ENCODE measurements at places on chromosomes 3 and 15.

GRCh38 chr3:126620738-126621137 lies 34.2 kb downstream of the TXNRD3 start:
- no peak for DNase-seq

DNA sequence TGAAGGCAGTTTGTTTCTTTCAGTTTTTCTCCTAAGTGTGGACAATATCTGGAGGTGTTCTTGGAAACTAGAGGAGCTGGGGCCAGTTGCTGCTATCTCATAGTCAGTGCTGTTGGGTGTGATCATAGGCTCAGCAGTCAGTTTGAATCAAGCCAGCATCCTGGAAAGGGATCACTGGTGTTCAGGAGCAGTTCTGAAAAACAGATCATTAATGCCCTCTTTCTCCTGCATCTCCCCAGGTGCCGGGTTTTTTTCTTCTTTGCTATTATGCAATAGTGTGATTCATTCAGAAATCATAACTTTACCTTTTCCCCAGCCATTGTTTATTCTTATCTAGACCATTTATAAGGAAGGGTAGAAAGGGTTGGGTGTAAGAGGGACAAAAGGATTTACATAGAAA lies 24.0 kb downstream of the LNP1 start:
- DNase-seq = no peak

- DNase-seq = no peak
These were observed 5.2 kb downstream of the HRH1 start for GRCh38 chr3:11159421-11159904.

GRCh38 chr3:194607592-194608389 lies 25.4 kb downstream of the TMEM44 start:
- no peak for DNase-seq

DNA sequence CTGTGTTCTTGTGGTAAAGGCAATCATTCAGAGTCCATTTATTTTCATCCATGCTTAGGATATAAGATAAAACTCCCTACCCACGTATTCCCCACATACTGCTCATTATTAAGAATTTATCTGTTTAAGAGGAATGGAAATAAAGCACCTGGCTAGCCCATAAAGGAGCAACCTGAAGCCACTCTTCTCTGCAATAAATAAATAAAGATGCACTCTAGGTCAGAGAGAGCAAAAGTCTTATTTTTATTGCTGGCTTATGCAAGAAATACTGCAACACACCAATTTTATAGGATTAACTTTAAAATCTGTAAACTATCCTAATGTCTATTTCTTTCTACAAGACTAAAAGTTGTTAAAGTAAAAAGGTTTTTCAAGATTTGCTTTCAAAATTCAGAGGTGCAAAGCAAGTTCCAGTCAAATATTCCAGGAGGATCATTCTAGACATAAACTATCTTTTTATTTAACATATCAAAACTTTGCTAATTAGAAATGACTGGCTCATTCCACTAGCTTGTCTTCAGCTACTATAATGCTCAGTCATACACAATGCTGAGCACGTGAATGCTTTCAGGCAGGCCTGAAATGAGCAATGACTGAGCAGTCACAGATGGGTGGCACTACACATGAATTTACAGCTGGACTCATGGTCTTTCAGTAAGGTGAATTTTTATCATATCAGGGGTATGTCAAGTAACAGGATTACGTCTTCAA lies 7.1 kb downstream of the TJP1 start:
- DNase-seq = no peak

GRCh38 chr15:55279100-55279745 lies 10.4 kb downstream of the RAB27A start:
- DNase-seq = no peak

DNA sequence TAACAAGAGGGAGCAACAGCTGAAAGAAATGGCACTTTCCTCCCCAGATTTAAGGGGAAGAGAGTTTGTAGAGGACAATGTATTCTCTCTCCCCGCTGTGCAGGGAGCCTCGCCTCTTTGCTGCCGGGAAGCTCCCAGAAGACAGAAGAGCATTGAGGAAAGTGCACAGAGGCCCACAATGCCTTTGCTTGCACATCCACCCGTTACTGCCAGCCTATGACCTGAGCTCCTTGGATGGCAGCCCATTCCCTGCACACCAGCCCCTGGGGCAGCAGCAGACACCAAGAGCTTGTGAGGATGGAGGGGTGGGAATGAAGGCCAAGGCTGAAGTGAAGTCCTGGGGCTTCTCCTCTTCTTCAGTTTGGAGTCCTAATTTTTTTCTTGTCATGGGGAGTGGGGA lies 67.0 kb downstream of the CLDN11 start:
- no peak for DNase-seq

DNA sequence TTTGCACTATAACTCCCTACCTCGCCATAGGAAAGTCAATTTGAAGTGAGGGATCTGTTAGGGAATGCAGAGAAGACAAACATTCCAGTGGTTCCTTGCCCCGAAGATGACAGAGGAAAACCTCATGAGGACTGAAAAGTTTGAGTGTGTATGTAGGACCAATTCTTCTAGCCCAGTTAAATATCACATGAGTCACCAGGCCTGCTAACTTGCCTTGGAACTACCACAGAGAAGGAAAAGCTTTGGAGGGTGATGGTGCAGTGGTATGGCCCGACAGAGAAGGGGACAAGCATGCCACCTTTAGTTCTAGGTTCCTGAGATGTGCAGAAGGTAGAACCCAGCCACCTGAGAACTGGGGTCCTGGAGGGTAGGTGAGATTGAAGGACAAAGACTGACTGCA lies 2.6 kb upstream of the UPK1B start:
- DNase-seq = no peak

- DNase-seq = no peak
These were observed 1.3 kb downstream of the P2RY1 start for GRCh38 chr3:152836269-152836668.

- DNase-seq = no peak
These were observed 90.3 kb downstream of the PLXNA1 start for GRCh38 chr3:127072971-127073783.

GRCh38 chr15:95194746-95195145 lies 963.4 kb downstream of the MCTP2 start:
- DNase-seq = no peak

- DNase-seq = no peak
These were observed 522.6 kb upstream of the SEMA6D start for GRCh38 chr15:47194718-47195117.

- no peak for DNase-seq
These were observed 91.0 kb upstream of the CBLB start for GRCh38 chr3:105959851-105960250.

DNA sequence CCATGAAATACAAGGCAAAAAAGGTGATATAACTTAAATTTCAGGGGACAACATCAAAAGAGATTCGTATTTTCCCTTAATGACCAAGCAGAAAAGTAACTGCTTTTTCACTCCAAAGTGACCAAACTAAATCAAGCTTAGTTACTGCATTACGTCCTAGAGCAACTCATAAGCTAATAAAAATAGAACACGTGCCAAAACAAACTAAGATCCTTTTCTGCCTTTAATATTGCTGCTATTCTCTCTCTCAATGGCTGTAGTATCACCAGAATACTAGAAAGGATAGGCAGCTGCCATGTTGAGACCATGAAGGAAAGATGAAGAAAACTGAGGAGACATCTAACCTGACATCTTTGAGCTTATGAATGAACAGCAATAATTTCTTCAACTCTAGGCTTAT lies 43.3 kb downstream of the UBXN7 start:
- no peak for DNase-seq

DNA sequence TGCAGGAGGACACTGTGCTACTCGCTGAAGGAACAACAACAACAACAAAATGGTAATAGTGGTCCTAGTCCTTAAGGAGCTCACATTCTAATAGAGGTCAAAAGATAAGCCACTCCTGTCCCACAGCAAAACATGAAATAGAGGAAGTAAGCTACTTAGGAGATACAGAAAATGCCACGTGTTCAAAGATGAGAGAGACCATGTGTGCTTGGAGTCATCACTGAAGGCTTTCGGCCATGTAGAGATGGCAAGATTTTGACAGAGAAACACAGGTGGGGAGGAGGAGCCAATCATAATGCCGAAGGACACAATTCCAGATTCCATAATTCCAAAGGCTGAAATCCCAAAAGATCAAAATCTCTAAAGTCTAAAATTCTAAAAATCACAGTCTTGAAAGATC lies 24.8 kb upstream of the RIOX2 start:
- no peak for DNase-seq

DNA sequence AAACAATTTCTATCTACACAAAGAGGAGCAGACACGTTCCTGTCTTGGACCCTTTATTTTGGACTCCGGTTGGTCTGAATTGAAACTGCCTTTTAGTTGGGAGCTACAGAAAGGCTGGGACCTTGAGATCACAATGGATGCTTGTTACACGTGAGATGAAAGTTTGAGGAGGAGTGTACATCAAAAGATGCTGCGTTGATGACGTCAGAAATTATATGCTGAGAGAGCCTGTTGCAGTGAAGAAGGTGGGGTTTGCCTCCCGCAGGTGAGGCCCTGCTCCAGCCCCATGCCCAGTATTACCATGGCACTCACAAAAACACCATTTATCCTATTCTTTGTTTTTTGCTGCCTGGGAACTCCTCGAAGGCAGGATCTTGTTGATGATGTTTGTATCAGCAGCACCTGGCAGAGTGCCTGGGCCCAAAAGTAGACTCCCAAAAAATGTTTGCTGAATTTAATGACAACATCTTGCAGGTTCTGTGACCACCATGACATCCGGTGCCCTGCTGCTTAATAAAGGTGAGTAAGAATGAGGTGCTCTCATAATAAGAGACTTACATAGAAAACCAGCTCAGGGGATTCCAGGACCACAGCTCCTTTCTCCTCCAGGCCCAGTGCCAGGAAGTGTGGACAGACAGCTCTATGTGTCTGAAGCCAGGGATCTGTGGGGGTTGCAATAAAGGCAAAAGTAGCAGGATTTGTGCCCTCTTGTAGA lies 136.1 kb upstream of the UBE2E1 start:
- no peak for DNase-seq

Data from NCI-H2081 treated with DMSO at 0.1 percent for 48 hours (cell line).